ENCODE measurements at places on chromosomes 11 and 22.

DNA sequence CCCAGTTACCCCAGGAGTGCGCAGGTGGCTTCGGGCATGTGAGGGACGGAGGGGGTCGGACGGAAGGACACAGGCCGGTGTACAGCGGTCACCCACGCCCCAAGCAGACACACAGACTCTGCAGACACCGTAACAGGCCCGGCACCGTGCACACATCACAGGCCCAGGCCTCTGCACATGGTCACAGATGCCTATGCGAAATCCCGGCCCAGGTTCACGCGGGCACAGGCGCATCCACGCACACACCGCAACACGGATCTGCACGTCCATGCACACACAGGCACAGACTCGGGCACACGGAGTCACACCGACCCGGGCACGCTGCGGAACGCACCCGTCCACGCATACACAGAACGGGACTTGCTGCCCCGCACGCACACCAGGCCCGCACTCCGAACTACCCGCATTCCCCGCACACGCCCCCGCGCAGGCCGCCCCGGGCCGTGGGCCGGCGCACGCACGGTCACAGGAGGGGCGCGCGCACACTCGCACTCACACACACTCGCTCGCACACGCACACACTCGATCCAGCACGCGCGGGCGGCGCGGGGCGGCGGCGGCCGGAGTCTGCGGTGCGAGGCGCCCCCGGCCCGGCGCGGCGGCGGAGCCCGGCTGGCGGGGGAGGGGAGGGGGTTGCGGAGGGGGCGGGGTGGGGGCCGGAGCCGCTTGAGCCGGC lies at the start of gene MGAT3:
Gene MGAT3, plus strand, starts transcription at position 491 of the 676 bp plus-strand sequence. CDS start 30,336 bp downstream, outside the sequence.
- no peak for DNase-seq

- DNase-seq, result no peak
Observed at GRCh38 chr11:28528217-28528616, 420.0 kb downstream of the METTL15 start.

DNA sequence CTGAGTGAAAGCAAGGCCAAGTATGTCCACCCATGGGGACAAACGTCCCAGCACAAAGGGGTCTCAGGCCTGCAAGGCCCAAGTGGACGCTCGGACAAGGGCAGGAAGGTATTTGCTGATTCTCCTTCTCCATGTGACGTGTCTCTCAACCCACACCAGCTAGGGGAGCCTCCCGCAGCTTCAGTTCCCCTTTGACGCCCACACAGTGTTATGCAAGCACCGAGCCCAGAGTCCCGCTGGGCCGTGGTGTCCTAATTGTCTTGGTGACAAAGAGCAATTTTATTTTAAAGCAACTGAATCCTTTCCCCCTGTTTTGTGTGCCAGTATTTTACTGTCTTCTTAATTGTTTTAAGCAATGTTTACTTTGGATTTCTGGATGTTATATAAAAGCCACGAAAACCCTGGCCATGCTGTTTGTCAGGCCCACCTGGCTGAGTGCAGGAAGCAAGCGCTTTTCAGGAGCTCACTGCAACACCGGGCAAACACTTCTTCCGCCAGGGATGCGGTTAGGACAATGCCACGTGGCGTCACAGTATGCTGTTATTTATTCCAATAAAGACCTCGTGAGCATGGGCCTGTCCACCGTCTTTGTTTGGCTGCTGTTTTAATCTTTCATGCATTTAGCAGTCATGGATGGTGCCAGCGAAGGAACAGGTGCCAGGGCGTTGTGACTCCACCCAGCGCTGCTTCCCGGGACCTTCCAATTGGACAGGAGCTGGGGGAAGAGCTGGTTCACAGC lies 8.2 kb upstream of the PARVG start:
- DNase-seq, result no peak

DNA sequence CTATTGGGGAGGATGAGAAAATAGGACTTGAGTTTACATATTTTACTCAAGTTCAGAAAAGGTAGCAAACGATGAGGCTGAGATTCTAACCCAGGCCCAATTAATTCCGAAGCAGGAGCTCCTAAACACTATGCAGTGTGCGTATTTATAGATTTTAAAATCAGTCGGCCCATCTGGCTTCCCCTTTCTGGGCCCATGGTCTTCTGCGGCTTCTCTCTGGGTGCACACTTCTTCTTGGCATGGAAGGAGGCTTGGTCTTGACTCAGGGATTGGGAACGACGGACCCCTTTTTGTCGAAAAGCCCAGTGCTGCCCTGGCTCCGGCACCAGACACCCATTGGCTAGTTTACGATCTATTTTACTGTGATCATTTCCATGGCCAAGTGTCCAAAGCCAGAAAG lies 1433.8 kb downstream of the BRD1 start:
- DNase-seq, result no peak

GRCh38 chr11:69854713-69855112 lies 35.5 kb upstream of the FGF3 start:
- peak; percentile 4 for DNase-seq

DNA sequence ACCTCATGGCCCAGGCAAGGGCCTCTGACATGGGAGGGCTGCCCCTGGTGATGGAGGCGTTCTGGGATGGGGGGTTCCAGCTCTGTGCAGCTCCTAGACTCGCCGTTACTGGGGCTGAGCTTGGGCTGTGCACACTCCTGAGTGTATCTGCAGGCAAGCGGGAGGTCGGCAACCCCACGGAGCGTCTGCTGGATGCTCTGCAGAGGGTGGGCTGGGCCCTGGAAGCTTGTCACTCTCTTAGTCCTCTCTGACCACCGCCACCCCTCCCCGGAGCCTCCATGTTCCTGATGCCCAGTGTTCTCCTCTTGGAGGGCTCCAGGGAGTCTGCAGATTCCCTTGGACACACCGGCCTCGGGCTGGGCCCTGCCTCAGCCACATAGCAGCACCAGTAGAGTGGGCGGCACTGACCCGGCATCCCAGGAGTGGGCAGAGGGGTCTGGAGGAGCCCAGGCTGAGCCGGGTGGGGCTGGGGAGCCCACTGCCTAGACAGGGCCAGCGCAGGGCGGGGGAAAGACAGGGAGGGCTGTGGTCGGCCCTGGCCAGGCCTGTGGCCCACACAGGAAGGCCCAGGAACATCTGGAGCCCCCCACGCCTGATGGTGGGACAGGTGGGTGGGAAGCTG lies 20.6 kb upstream of the MUC5B start:
- no peak for DNase-seq

DNA sequence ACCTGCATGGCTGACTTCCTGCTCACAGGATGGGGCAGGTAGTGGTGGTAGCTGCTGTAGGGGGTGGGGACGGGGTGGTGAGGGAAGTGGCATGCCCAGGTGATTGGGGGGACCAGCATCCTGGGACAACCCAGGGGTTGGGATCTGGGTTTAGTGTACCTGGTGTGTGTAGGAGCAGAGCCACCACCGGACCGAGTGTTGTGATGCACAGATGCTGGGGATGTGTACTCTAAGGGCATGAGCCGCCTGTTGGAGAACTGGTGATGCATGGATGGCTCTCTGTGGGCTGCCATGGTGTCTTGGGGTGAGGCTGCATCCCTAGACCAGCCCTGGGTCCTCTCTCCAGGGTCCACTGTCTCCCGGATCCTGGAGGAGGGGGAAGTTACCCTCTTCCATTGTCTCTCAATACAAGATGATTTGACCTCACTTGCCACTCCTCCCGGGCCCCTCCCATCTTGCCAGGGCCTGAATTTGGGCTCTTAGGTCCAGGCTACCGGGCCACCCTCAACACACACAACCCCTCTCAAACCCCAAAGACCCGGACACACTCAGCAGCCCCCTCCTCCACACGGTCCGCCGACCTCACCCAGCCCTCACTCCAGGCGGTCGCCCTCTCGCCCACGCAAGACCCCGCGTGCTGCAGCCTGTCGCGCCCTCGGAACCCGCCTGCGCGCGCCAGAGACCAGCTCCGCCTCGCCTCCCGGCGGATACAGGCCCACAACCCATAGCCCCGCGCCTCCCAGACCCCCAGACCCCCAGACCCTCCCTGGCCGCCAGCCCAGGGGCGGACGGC lies 619 bp downstream of the LRRC75B start:
- DNase-seq, result no peak

- no peak for DNase-seq
Observed at GRCh38 chr22:43312608-43313007, 30.6 kb downstream of the SCUBE1 start.

- no peak for DNase-seq
Observed at GRCh38 chr11:69642913-69643632, 2.1 kb downstream of the CCND1 start.

- DNase-seq, result no peak
Observed at GRCh38 chr11:128902515-128903066, 11.4 kb downstream of the KCNJ5 start.

GRCh38 chr22:48068323-48068885 lies 1306.0 kb downstream of the TBC1D22A start:
- no peak for DNase-seq

DNA sequence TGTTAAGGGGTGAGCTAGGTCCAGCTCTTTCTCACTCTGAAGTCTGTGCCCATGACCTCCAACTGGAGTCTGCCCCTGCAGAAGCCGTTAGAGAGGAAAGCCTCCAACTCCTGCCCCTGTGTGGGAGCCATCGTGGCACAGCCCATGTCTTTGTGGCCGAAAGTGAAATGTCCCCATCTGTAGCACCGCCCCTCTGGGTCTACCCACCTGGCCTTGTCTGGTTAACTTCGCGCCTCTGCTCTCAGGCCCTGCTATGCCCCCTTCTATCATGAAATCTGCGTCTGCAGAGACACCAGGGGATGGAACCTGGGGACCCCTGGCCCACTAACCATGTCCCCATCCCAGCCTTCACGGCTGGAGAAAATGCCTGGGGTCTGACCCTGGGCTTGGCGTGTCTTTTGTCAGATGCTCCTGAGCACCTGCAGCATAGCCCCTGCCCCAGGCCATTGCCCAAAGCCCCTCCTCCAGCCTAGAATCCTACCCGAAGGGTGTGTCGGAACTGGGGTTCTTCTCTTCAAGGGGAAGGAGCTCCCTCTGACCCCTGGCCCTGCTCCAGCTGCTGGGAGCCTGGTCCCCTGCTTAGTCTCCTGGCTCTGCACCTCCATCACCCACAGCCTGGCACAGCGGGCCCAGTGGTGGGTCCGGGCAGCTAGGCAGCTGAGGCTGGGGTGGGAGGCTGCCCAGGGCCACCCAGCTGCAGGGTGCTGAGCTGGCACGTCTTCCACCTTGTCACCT lies 35.8 kb upstream of the HMOX1 start:
- DNase-seq, result no peak

DNA sequence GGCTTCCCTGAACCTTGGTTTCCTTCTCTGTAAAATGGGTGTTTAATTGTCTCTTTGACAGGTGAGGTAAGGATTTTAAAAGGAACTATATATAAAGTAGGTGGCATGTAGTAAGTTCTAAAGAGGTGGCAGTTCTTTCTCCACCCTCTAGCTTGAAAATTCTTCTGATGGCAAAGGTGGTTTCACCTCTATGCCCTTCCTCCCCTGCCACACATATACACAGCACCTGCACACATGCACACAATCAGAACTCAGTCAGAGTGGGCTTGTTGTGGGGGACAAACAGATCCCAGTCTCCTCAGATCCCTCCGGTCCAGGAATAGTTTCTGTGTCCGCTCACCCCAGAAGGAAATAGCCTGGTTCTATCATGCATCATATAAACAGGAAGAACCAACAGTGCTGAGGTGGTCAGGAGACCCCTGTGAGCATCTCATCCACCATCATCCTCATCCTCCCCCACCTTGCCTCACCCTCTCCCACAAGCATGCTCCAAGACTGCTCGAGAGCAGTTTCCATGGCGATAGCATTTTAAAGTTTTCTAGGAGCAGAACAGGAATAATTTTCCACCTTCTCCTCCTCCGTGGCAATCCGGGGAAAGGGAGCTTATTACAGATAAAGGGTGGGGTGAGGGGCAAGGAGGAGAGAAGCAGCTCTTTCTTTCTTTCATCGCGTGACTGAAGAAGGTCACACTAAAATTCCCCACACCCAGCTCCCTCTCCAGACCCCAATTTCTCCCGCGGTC lies 123.6 kb downstream of the CHST1 start:
- DNase-seq, result no peak

GRCh38 chr11:14111496-14111895 lies 149.0 kb downstream of the SPON1 start:
- DNase-seq, result no peak

GRCh38 chr11:116263770-116264169 lies 509.0 kb downstream of the BUD13 start:
- no peak for DNase-seq

DNA sequence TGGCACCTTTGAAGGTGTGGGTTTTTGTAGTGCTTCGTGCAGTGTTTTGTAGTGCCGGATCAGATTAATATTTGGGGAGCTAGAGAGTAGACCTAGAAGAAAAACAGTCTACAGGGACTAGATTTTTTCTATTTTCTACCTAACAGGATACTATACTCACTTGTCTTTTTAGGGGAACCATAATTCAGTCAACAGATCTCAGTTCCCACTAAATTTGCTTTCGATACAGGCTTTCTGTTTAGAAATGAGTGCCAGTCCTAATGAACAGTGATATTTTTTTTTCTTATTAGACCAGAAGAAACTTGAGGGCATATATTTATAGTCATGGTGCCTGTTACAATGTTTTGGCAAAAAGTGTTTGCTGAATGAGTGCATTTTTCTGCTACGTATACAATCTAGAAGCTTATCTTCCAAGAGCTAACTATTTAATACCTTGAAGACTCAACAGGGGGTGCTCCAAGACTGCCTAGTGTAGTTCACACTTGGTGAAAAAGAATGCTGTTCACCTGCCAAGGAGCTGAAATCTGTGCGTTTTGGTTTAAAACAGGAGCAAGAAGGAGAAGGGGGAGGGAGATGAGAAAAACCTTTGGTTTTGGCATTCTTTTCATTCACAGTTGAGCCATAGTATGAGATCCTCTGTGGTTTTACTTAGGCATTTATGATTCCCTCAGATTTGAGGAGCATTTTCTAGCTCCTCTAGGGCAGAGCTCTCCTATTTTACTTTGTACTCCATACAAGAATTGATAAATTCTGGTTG lies 44.9 kb upstream of the VSTM5 start:
- peak; percentile 36 for DNase-seq

GRCh38 chr22:49838771-49839717 lies 11.4 kb upstream of the BRD1 start:
- no peak for DNase-seq

GRCh38 chr11:9137293-9138132 lies 46.1 kb upstream of the SCUBE2 start:
- DNase-seq, result no peak

- peak; percentile 86 for DNase-seq
Observed at GRCh38 chr11:27861706-27862430, 161.6 kb upstream of the BDNF start.

DNA sequence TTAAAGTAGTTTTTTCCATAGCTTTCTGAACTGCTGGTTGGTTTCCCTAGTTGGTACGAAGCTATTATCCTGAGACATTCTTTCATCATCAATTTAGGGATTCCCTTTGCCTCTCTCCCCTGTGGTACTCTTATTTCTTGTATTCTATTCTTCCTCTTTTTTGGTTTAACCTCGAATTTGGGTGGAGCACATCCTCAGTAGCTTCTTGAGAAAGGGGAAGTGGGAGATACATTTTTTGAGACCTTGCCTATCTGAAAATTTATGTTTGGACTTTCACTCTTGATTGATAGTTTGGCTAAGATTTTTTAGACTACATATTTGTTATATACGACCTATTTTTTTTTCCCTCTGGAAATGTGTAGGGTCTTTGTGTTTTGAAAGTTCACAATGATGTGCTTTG lies 121.7 kb upstream of the ZBED5 start:
- DNase-seq, result no peak

GRCh38 chr11:10205928-10206327 lies 88.1 kb downstream of the SBF2 start:
- DNase-seq, result no peak

GRCh38 chr11:7869467-7869866 lies 61.6 kb downstream of the OR10A6 start:
- no peak for DNase-seq
